ENCODE measurements at places on chromosomes 4 and X.
A peak's percentile ranks its signal among the peaks of the same experiment; 100 is the strongest.

- DNase-seq: no peak
Observed at GRCh38 chr4:71635139-71635748, 148.6 kb downstream of the GC start.

DNA sequence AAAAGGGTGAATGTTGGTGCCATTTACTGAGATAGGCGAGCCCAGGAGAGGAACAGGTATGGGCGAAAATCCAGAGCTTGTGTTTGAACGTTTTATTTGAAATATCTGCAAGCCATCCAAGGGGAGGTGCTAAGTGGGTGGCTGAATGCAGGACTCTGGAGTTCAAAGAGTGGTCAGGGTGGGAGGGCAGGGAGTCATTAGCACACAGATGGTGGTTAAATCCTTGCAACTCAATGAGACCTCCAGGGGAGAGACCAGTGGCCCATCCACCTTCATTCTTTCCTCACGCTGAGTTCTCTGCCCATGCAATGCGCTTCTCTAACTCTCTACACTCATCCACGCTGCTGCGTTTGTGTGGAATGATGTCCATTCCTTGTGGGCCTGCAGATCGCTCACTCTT lies 101.1 kb downstream of the VCX3B start:
- DNase-seq: no peak

DNA sequence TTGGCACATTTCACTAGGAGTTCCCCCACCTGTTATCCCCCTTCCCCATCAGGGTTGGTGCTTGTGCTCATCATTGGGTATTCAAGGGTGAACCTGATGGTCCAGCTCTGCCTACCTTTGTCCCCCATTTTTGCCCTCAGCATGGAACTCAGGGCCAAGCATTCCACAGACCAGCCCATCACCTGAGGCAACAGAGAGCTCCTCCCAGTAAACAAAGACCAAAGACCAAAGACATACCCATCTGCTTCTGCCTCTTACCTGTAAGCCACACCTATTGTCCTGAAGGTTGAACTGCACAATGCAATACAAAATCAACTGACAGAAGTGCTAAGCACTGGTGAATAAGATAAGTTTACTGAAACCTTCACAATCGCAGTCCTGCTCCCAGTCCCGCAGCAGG lies 237.5 kb downstream of the PAPSS1 start:
- DNase-seq: no peak

GRCh38 chr4:48340276-48340964 lies 909 bp upstream of the SLAIN2 start:
- peak; percentile 25 for DNase-seq

GRCh38 chrX:132171478-132171877 lies 43.7 kb upstream of the FRMD7 start:
- no peak for DNase-seq

DNA sequence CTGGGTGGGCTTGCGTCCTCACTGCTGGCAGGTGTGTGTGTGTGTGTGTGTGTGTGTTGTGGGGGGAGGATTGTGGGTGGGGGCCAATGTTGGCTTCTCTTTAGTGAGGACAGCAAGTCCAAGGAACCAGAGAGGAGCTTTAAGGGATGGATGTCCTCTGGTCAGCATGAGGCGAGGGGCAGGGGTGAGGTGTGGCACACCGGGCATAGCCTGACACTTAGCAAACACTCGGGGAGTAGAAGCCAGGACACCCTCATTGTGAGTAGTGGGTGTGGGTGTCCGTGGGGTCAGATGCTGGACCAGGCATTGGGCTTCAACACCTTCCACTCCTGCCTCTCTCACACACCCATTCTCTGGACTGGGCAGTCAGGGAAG lies 2.8 kb downstream of the SORCS2 start:
- DNase-seq: no peak

DNA sequence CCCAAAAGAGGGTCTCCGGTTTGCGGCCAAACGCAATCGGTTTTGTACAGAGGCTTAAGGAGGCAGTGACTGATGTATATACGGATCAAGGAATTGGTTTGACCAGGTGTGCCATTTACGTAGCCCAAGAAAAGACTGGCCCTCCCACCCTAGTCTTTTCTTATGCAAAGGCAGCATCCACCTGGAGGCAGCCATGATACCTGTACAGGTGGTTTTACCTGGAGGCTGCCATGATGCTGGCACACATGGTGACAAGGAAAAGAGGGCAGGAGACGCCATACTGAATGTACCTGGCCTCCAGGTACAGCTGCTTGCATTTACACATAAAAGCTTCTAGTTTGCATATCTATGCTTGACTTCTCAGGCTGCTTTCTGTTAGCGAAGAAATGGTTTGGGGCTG lies 917.7 kb upstream of the INTU start:
- DNase-seq: no peak

DNA sequence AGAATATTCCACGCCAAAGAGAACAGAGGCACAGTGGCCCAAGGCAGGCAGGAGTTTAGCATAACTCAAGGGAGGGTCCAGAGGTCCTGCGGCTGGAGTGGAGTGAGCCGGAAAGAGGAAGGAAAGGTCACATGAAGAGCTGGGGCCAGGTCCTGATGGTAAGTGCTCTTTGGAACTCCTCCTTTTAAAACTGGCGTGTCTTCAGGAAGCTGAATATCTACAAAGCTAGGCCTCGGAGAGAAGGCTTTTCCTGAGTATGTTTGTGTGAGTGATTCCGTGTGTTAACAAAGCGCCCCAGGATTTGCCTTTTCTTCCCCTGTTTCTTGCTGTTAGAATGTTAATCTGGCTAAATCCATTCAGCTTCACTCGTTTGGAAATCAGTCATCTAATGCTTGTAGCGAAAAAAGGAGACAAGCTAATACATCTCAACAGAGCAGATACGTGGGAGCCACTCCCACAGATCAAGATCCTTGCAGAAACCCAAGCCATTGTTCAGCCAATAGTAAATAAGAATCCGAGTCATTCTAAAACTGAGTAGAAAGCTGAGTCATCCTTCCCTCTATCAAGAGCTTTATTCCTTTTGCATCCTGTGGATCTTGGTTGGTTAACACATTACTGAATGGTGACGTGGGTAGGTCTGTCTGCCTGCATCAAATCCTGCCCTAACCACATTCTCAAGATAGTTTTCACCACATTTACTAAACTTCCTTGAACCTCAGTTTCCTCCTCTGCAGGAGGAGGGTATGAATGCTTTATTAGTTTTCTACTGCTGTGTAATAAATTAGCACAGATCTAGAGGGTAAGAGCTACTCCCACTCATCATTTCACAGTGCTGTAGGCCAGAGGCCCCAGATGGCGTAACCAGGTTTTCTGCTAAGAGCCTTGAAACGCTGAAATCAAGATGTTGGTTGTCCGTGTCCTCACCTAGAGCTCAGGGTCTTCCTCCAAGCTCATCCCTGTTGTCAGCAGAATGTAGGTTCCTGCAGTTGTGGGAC lies 43.2 kb upstream of the RBM47 start:
- no peak for DNase-seq

DNA sequence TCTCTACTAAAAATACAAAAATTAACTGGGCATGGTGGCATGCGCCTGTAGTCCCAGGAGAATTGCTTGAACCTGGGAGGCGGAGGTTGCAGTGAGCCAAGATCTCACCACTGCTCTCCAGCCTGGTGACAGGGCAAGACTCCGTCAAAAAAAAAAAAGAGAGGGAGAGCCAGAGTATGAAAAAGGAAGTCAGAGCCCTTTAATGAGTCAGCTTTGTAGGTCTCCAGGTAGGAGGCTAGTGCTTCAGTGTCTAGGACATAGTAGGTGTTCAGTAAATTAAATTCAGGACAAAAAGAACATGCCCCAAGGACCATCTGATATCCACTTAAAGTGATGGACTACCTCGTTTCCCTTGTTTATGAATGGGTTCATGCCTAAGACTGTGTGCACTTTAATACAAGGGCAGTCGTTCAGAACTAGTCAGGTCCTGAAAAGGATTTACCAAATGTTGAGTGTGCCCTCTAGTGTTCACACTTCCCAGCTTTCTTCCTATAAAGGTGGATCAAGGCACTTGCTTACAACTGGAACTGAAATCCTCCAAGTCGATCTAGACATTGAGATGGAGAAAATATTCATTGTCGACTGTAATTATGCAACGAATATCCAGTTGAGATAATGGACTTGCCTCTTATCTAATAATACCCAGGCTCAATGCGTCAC lies 29.0 kb downstream of the F9 start:
- no peak for DNase-seq

DNA sequence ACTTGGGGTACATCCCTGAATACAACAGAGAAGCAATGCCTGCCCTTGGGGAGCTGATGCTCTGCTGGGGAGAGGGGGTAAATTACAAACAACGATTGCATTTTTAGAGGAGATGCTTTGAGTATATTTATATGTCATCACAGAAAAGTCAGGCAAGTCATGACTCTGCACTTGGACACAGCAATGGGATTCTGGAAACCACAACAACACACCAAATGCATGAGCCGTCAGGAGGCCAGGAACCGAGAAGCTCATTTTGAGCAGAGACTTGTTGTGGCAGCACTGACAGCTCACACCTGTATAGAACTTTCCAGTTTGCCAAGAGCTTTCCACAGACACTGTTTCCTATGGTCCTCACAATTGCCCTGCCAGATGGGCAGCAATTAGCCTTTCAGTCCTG lies 113.2 kb upstream of the RBPJ start:
- DNase-seq: no peak

GRCh38 chrX:13520936-13521335 lies 48.5 kb upstream of the EGFL6 start:
- no peak for DNase-seq

- DNase-seq: no peak
Observed at GRCh38 chrX:115054876-115055275, 37.5 kb upstream of the IL13RA2 start.

- DNase-seq: no peak
Observed at GRCh38 chrX:12751887-12752286, 39.3 kb upstream of the PRPS2 start.

DNA sequence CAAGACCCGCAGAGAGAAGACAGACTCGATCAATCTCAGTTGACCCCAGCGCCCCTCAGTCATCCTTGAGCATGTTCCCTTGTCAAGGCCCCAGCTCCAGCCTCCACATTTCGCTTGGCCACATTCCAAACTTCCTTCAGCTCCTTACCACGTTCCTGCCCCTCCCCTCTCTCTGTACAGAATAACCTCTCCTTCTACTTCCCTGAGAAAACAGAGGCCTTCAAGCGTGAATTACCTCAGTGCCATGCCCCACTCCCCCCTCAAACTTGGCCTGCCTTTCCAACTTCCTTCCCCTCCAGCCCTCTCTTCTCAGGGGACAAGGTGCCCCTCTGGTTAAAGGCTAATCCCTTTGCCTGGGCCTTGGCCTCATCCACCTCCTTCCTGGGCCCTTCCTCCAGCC lies 3.2 kb upstream of the RIPPLY1 start:
- no peak for DNase-seq

GRCh38 chr4:183967266-183967665 lies 62.2 kb downstream of the STOX2 start:
- DNase-seq: no peak

DNA sequence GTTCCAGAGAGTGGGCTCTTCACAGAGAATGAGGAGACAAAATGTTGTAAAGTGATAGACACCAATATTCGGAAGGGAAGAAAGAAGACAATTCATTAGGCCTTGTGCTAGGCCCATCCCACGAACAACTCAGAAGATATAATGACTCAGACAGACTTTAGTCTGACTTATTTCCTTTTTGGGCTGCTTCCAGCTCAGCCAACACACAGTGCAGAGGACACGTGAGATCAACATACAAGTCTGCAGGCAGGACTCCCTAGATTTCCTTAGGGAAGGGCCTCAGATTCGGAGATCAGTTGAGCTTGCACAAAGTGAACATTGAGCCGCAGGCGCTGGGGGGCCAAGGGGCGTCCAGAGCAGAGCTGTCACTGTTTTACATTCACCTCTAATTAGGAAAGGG lies 290.7 kb upstream of the TENM3 start:
- no peak for DNase-seq

DNA sequence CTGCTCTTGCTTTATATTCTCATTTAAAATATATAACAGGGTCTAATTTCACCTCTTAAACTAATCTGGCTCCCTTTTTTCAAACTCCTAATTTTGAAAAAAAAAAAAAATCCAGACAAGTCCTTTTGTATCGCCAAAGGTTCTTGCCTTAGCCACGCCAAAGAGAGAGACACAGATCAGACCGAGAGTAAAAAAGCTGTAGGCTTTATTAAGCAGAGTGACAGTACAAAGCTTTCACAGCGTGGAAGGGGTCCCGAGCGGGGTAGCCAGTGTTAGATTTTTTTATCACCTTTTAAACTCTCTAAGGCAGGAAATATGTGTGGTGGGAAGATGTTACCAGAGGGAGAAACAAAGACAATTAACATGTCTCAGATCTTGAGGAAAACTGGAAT lies 54.1 kb downstream of the PAGE2 start:
- DNase-seq: no peak

DNA sequence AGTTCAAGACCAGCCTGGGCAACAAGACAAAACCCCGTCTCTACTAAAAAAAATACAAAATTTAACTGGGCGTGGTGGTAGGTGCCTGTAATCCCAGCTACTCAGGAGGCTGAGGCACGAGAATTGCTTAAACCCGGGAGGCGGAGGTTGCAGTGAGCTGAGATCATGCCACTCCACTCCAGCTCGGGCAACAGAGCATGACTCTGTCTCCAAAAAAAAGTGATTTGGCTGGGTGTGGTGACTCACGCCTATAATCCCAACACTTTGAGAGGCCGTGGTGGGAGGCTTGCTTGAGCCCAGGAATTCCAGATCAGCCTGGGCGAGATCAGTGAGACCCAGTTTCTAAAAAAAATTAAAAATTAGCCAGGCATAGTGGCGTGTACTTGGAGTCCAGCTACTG lies 4.1 kb downstream of the OPHN1 start:
- no peak for DNase-seq

DNA sequence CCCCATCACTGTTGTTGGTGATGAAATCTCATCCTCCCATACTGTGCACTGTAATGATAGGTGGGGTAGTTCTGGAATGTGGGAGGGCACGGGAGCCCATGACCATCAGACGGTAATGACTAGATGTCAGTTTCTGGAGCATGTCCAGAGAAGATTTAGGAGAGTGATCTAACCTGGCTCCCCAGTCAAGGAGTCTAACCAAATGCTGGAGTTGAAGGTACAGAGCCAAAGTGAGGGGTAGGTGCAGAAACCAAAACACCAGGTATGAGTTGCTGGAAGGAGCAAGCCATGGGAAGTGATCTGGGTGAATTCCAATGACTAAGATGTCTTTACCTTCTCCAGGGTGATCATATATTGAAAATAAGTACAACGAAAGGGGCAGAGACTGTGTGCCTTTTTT lies 296.9 kb downstream of the INPP4B start:
- no peak for DNase-seq

GRCh38 chrX:47628982-47629381 lies 748 bp downstream of the CFP start:
- no peak for DNase-seq

DNA sequence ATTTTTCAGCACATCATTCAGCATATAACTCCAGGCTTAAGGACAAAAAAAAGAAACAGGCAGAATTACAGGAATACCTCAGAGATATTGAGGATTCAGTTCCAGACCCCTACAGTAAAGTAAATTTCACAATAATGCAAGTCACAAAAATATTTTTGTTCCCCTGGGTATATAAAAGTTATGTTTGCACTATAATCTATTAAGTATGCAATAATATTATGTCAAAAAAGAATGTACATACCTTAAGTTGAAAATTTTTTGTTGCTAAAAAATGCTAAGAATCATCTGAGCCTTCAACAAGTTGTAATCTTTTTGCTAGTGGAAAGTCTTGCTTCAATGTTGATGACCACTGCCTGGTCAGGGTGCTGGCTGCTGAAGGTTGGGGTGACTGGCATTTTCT lies 2532.5 kb downstream of the ARAP2 start:
- DNase-seq: no peak

All from activated T-cell treated with anti-CD3 and anti-CD28 coated beads, Interleukin-2, amount 50 U/mL, for 4 hours (primary cell).